ENCODE measurements at places on chromosomes 11 and 22.

GRCh38 chr22:36201630-36202319 lies at the start of gene APOL4:
TSS of gene APOL4 (minus strand) at chr22:36201809. CDS start at chr22:36201734, 75 bp downstream.
- no peak for DNase-seq

DNA sequence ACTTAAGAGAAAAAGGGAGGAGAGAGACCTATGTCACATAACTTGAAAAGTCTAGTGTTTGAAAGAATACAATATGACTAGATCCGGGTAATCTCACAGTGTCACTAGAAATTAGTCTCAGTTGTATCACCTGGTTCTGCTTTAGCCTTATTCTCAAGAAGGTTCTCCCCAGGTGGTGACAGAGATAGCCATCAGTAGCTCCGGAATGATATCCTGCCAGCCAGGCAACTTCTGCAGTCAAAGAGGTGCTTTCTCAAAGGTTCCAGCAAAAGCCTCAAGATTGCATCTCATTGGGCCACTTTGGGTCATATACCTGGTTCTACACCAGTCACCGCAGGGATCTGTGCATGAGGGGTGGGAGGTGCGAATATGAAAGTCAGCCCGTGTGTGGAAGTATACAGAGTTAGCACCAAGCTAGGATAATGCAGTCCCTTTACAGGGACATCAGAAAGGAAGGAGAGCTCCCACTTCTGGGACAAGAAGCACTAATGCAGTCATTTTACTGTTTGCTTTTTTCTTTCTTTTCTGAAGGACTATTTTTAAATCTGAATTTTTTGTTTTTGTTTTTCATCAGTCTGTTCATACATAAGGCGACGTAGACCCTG lies 61.1 kb downstream of the CYB5R2 start:
- no peak for DNase-seq

- no peak for DNase-seq
Observed at GRCh38 chr11:117816151-117816741, 8.3 kb downstream of the FXYD2 start.

DNA sequence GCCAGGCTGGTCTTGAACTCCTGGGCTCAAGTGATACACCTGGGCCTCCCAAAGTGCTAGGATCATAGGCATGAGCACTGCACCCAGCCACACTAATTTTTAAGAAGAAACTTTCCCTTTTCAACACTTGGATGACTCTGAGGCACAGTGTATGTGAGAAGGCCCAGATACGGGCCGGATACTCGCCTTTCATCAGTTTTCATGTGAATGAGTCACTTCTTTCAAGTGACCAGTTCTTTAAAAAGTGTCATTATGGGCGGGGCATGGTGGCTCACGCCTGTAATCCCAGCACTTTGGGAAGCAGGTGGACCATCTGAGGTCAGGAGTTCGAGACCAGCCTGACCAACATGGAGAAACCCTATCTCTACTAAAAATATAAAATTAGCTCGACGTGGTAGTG lies 120.8 kb downstream of the CTTN start:
- no peak for DNase-seq

DNA sequence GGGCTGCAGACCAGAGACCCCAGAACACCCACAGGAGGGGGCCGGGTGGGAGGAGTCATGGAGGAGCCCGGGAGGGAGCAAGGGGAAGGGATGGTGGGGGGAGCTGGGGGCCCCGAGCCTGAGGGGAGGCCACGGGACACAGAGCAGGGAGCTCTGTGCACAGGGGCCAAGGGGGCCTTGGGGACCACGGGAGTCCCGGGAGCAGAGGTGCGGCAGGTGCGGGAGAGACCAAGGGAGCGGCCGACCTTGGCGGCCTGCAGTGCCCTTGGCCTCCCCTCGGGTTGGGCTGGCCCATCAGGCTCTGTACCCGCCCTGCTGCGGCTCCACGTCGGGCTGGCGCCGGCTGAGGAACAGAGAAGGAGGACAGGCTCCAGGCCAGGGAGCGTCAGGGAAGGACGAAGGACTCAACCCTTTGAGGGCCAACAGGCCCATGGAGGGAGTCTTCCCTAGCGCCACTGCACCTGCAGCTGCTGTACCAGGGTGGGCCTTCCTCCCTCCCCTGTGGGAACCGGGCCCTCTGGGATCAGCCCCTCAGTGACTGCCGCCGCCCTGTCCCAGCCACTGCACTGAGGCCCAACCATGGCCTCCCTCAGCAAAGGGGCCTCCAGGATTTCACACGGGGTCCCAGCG lies 17.8 kb upstream of the BRSK2 start:
- no peak for DNase-seq

GRCh38 chr11:114218508-114218907 lies 77.7 kb upstream of the NNMT start:
- no peak for DNase-seq

- DNase-seq: no peak
Observed at GRCh38 chr11:34311126-34311525, 46.7 kb downstream of the ABTB2 start.

- no peak for DNase-seq
Observed at GRCh38 chr11:114846416-114846791, 168.1 kb downstream of the NXPE2 start.

- no peak for DNase-seq
Observed at GRCh38 chr22:44127356-44127755, 53.4 kb upstream of the PARVG start.

Measured in T1000 (cell line).